Stimulated activated CD4-positive, alpha-beta T cell treated with anti-CD3 and anti-CD28 coated beads, Interleukin-2, amount 100 ng/mL, for 24 hours (primary cell): ENCODE measurements at places on chromosomes 3 and 15.

DNA sequence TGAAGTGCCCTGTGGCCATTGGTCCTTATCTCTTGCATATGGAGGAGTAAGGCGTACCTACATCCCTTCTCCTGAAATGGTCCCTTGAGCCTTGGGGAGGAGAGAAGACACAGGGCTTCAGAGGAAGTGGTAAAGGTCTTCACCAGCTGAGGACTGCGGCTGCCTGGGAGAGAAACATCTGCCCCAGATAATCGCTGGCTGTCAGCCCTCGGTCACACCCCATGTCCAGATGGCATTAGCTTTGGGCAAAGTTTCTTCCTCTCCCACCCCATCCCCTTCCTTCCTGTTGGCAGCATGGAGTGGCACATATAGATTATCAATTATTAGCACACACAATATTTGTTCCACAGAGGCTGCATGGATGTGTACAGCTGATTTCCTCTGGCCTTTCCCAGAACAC, 61.6 kb downstream of the LRTM1 start:
- DNase-seq = no peak

DNA sequence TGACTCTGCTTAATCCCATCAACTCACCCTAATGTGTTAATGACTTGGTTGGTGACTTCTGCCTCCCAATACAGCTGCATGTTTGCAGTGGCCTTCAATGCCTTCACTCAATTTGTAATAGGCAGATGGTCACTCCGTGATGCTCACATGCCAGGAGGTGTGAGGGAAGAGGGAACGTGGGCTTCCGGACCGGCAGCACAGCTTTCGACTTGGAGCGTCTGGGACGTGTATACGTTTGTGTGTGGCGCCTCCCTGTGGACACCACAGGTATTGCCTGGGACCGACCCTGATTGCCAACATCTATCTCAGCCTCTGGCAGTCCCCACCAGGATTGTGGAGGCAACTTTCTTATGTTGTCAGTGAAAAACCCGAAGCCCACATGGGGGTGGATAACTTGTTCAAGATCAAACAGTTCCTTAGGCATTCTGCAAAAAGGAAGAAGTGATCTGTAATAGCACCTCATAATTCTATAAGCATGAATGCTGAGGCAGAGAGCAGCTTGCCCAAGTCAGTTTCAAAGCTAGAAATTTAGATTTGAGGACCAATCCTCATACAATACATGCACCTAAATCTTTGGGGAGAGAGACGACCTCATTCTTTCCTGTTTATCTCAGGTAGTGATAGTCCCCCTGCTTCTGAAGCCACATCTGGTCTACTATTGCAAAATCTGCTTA, 16.9 kb downstream of the MRPL46 start:
- peak; percentile 88 for DNase-seq

DNA sequence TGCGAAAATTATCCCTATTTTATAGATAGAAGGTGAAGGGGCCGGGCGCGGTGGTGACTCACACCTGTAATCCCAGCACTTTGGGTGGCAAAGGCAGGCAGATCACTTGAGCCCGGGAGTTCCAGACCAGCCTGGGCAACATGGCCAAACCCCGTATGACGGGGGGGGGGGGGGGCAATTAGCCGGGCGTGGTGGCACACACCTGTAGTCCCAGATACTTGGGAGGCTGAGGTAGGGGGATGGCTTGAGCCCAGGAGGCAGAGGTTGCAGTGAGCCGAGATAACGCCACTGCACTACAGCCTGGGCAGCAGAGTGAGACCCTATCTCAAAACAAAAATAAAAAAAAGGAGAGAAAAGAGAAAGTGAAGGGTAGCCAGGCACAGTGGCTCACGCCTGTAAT, 1.4 kb downstream of the AAGAB start:
- DNase-seq = no peak

DNA sequence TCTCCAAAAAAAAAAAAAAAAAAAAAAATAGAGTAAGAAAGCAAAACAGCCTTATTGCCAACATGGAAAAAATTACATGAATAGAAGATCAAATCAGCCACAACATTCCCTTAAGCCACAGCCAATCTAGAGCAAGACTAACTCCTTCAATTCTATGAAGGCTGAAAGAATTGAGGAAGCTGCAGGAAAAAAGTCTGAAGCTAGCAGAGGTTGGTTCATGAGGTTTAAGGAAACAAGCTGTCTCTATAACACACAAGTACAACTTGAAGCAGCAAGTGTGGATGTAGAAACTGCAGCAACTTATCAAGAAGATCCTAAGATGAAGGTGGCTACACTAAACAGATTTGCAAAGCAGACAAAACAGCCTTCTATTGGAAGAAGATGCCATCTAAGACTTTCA, 9.3 kb downstream of the PARL start:
- no peak for DNase-seq

DNA sequence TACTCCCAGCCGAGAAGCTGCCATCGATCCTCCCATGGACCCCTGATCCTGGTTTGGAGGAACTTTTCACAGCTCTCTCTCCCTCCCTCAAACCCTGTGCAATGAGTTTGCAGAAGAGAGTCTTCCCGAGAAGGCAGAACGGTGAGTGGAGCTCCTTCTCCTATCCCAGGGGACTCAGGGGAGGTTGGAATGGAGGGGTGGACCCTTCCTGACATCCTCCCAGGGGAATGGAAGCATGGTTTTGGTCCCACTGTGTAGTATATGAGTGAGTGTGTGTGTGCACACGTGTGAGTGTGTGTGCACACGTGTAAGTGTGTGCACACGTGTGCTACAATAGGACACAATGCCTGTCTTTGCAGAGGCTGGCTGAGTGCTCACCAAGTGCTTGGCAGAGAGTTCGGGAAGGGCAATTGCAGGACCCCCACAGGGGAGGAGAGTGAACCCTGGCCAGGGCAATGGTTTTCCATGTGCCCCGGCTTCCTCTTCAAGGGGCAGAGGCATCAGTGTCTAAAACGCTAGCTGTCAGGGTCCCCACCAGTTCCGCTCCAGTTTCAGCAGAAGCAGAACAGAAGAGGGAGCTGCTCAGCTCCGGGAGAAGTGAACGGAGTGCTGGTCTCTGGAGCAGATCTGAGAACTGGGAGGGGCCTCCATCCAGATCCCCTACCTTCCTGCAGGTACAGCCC, 13.8 kb upstream of the IL16 start:
- no peak for DNase-seq

- DNase-seq = no peak
Observed at GRCh38 chr3:120227710-120228347, 57.2 kb downstream of the GPR156 start.

DNA sequence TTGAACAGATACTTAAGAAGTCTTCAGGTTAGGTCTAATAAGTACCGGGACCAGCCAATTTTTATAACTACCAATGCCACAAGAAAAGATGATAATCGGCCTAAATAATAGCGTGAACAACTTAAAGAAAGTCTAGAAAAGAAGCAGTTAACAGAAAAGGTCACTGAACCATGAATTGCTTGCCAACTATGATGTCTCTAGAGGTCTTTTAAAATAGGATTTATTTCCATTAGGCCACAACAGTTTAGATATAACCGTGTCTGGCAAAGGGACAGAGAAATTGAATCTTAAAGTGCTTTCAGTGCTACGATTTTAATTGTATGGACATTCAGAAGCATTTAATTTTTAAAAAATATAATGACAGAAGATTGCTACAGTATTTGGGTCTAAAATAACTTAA, 1070.4 kb downstream of the ROBO1 start:
- no peak for DNase-seq

- DNase-seq = no peak
Observed at GRCh38 chr15:32053719-32054118, 23.4 kb downstream of the CHRNA7 start.

- DNase-seq = no peak
Observed at GRCh38 chr3:171168086-171168485, 141.6 kb upstream of the SLC2A2 start.

GRCh38 chr3:130757611-130758150, 11.1 kb upstream of the PIK3R4 start:
- DNase-seq = no peak

- no peak for DNase-seq
Observed at GRCh38 chr3:2218816-2219215, 120.2 kb downstream of the CNTN4 start.

- DNase-seq = peak; percentile 90
Observed at GRCh38 chr3:133661454-133662277, at the start of gene TOPBP1. Gene TOPBP1 (minus strand): TSS chr3:133661941. CDS start chr3:133661127, 814 bp downstream.

DNA sequence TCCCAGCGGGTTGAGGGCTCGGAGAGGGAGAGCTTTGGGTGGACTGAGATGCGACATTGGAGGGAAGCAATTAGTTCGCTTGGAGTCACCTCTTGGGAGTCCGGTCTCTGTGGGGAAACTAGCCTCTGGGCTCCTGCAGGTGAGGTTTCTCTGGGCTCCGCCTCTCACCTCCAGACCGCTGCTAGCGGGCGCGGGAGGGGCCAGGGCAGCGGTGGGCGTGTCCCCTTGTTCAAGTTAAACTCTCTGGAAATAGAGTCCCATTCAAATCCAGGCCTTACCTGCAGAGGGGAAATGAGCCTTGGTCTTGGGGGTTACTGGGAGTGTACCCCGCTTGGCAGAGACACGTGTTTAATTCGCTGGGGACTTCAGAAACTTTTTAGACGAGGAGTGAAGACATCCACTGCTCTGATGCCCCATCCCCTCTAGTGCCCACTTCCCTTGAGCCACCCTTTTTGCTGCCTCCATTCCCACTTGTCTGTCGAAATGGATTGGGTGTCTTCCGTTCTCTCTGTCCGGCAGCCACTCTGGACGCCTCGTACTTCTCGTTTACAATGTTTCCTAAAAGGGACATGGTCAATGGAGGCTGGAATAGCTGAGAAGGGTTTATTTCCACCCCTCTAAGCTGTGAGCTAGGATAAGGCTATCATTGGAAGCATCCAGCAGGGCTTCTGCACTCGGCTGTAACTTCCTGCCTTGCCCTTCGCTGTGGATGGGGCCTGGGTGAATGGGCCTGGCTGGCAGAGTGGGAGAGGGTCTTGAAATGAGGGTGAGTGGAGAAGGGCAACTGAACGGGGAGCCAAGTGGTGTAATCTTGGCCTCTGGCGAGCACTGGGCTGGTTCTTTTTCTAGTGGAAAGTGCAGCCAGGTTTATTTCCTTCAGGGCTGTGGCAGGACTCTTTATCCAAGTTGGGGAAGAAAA, 1.1 kb downstream of the MITF start:
- peak; percentile 10 for DNase-seq

DNA sequence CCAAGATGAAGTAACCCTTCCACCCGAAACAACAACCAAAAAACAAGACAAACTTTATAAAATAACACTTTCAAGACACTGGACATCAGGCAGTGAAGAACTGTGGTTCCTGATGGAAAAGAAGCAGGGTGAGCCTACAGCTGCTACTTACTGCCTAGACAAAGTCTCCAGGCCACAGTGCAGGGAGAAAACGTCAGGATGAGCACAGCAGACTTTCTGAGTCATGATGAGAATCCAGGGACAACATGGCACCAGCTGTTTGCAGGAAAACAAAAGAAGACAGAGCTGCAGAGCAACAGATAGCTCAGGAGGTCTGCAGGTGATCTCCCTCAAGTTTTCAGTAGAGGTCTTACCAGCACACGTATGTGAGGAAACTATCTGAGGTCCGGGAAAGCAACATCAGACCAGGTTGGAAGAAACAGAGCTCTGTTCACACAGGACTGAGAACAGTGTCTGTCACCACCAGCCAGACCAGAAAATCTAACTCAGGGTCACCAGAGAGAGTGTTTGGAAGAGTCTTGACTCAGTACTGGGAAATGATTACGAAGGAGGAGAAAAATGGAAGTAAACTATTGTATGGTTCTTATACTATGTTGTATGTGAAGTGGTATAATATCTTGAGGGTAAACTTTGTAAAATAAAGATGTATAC, 108.9 kb downstream of the ANO10 start:
- DNase-seq = no peak

DNA sequence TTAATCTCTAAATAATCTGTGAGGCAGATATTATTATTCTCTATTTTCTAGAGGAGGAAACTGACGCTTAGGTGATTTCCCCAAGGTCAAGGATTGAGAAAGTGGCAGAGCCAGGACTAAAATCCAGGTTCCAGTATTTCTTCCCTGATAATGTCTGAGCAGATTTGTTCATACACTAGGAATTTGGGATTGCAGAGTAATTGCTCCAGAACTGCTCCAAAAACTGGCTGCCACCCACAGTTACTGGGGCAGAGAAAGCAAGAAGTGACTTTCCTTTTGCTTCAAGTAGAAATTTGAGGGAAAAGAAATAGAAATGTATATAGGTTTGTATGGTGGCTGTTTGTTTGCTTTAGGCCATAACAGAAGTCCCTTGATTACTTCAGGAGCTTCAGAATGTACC, 60.6 kb downstream of the SLC12A8 start:
- DNase-seq = no peak

DNA sequence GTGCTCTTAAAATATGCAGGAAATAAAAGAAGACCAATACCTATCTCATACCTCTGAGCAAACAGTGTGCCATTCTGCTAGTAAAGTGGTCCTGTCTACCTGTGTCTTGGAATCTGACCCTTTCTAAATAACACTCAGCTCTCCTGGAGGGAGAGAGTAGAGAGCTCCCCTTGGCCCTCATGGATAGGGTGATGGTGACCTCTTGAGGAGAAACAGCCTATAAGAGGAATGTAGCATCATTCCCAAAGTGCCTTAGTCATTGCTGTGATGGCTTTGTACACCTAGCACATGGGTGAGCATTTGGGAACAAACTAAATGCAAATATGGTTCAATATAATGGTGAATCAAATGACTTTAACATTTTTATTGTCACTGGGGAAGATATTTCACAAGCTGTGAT, 10.0 kb downstream of the SNTN start:
- DNase-seq = no peak

GRCh38 chr15:89307791-89308190, 26.8 kb downstream of the POLG start:
- no peak for DNase-seq

DNA sequence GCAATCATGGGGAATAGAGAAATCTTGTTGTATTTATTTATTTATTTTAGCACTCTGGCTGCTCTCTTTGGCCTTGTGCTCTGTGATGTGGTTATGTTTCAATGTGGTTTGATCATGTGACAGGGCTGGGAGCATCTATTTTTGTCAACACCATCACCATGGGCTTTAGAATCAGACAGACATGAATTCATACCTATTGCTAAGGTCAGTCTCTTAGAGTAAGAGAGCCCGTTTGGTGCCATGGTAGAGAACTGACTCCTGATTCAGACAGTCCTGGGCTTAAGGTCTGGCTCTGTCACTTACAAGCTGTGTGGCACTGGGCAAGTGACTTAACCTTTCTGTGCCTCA, 157.0 kb downstream of the RYR3 start:
- DNase-seq = no peak

DNA sequence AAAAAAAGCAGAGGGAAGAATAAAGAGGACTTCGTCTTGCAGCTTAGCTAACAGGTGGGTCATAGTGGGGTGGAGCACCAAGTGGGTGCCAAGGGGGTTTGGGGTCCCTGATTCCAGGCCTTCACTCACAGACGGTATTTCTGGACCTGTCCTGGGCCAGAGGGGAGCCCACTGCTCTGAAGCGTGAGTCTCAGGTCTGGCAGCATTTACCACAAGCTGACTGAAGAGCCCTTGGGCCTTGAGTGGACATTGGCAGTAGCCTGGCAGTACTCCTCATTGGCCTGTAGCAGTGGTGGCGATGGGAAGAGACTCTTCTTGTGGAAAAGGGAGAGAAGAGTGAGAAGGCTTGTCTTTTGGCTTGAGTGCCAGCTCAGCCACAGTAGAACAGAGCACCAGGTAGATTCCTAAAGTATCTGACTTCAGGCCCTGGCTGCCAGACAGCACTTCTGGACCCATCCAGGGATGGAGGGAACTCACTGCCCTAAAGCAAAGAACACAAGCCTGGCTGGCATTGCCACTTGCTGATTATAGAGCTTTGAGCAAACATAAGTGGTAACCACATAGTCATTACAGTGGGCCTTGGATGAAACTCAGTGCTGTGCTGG, 72.9 kb downstream of the GLDN start:
- DNase-seq = no peak
